ENCODE measurements at places on chromosomes 3 and 15. TPM values are rescaled to one million over a fixed set of nuclear protein-coding genes. Genes with fewer than 3 reads are reported as not detected.

The CHL1 gene
- 16.0 TPM for total RNA-seq

The CYP11A1 gene
- 1.1 TPM for total RNA-seq

The THRB gene
- total RNA-seq = 19.7 TPM

The GOLGA6L10 gene
- total RNA-seq = 0.23 TPM

- no peaks in the 10 kb centered on the region for H3K27me3 ChIP-seq
- no peak for DNase-seq
- no peaks in the 10 kb centered on the region for H3K36me3 ChIP-seq
- peaks cover 21% of the 10 kb centered on the region for H3K4me1 ChIP-seq
- H3K27ac ChIP-seq = no peak overlapping the region
Measured at GRCh38 chr3:45571216-45571615, 23.3 kb upstream of the LIMD1 start.

DNA sequence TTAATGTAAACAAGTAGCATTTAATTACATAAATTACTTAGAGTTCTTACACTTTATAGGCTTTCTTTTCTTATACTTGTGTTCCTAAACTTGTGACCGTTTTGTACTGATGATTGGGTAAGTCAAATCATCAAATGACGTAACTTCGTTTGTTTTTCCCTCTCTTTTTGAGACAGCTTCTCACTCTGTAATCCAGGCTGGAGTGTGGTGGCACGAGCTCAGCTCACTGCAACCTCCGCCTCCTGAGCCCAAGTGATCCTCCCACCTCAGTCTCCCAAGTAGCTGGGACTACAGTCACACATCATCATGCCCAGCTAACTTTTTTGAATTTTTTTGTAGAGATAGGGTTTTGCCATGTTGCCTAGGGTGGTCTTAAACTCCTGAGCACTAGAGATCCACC, 226.0 kb downstream of the TCF12 start:
- H3K27ac ChIP-seq = no peak overlapping the region
- DNase-seq = no peak
- no peaks in the 10 kb centered on the region for H3K27me3 ChIP-seq
- H3K4me1 ChIP-seq = peaks cover 25% of the 10 kb centered on the region
- no peak overlapping the region for H3K4me3 ChIP-seq

DNA sequence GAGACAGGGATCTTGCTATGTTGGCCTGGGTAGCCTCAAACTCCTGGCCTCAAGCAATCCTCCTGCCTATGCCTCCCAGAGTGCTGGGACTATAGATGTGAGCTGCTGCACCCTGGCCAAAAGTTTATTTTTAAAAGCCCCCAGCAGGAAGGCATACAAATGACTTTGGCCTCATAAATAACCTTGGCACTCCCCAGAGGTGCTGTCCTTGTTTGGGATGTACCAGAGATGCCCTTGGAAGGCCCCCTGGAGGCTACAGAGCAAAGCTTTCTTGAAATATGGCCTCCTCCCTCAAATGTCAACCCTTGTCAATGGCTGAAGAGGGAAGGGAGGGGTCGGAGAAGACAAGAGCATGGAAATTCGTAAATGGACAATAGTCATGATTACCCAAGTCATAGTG, 14.0 kb upstream of the RTP3 start:
- no peaks in the 10 kb centered on the region for H3K36me3 ChIP-seq
- peaks cover under 1% of the 10 kb centered on the region for H3K4me1 ChIP-seq
- no peak overlapping the region for H3K27ac ChIP-seq
- DNase-seq = no peak
- no peak overlapping the region for H3K4me3 ChIP-seq

GRCh38 chr15:62264196-62264595, 99.1 kb upstream of the C2CD4B start:
- H3K27me3 ChIP-seq = no peaks in the 10 kb centered on the region
- no peak overlapping the region for H3K27ac ChIP-seq
- DNase-seq = no peak
- H3K4me1 ChIP-seq = no peaks in the 10 kb centered on the region
- H3K4me3 ChIP-seq = no peak overlapping the region
- no peaks in the 10 kb centered on the region for H3K36me3 ChIP-seq

GRCh38 chr3:36677331-36678007, 86.9 kb downstream of the DCLK3 start:
- no peak for DNase-seq
- no peaks in the 10 kb centered on the region for H3K36me3 ChIP-seq
- no peak overlapping the region for H3K27ac ChIP-seq
- no peaks in the 10 kb centered on the region for H3K27me3 ChIP-seq
- H3K4me1 ChIP-seq = no peaks in the 10 kb centered on the region

The RHOV gene
- total RNA-seq = not detected

The GHSR gene
- not detected for total RNA-seq

DNA sequence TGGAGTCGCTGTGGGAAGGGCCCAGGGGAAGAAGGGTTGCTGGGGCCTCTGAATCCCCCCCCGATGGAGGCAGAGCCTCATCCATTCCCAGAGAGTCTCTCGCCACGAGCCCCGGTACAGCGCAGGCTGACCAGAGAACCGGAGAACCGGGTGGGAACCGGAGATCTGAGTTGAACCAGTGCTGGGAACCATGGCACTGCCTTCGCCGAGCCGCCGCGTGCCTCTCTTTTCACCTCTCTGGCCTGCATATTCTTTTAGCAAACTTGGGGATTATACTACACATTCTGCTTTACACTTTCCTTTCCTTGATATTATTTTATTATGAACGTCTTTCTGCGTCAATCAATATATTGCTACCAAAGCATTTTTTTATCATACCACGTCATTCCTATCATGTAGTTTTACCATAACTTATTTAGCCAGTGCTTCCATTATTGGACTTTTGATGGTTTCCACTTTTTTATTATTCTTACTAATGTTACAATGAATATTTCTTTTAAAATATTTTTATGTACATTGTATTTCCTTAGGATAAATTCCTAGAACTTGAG, 7.2 kb downstream of the NRROS start:
- DNase-seq = no peak
- H3K36me3 ChIP-seq = no peaks in the 10 kb centered on the region
- peak overlapping the region; percentile 11 for H3K27ac ChIP-seq
- H3K4me3 ChIP-seq = no peak overlapping the region
- no peaks in the 10 kb centered on the region for H3K27me3 ChIP-seq
- peaks cover 9% of the 10 kb centered on the region for H3K4me1 ChIP-seq

- H3K36me3 ChIP-seq = no peaks in the 10 kb centered on the region
- no peak overlapping the region for H3K27ac ChIP-seq
- H3K27me3 ChIP-seq = no peaks in the 10 kb centered on the region
- DNase-seq = no peak
Measured at GRCh38 chr15:93645594-93645993, 556.6 kb upstream of the RGMA start.

DNA sequence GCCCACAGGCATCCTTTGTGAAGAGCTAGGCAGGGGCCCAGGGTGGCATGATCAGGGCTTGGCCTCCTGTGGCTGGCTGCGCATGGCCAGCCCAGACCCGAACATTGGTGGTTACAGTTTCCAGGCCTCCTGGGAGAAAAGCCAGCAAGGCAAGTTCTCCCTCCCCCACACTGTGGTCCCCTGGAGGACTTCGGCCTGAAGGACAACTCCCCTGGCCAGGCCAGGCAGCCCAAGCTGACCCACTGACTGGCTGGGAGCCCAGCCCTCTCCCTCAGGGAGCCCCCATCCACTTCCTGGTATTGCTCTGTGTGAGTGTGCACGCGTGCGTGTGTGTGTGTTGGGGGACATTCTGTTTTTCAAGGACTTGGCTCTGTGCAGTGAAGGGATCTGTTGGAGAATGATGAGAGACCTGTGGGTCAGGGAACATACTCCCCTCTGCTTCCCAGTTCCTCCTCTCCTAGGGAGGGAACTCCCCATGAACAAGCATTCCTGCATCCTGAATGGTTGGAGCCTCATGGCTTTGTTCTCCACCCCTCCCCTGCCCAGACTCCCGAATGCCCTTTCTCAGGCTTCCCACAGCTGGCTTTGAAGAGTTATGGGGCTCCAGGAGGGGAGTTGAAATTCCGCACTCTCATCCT, 29.5 kb downstream of the CORO2B start:
- no peaks in the 10 kb centered on the region for H3K36me3 ChIP-seq
- H3K27ac ChIP-seq = peak overlapping the region; percentile 51
- H3K4me3 ChIP-seq = no peak overlapping the region
- no peaks in the 10 kb centered on the region for H3K27me3 ChIP-seq
- DNase-seq = no peak

The VGLL3 gene
- total RNA-seq = 61.5 TPM

DNA sequence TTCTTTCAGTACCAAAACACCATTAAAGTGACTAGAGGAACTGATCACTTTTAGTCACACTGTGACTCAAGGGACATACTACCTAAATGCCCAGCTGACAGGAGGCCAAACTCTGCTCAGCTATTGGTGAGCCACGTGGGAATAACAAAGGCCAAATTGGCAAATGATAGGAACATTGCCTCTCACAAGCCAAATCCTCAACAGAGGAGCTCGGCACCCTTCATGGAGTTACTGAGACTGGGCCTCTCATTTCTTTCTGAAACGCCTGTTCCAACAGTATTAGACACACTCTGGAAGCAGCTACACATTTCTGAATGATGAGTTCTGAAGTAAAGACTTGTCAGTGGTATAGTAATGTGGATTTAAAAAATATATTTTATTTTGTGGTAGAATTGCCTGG, 166.0 kb upstream of the COL8A1 start:
- no peak overlapping the region for H3K4me3 ChIP-seq
- no peaks in the 10 kb centered on the region for H3K27me3 ChIP-seq
- no peak for DNase-seq
- no peak overlapping the region for H3K27ac ChIP-seq
- no peaks in the 10 kb centered on the region for H3K4me1 ChIP-seq

DNA sequence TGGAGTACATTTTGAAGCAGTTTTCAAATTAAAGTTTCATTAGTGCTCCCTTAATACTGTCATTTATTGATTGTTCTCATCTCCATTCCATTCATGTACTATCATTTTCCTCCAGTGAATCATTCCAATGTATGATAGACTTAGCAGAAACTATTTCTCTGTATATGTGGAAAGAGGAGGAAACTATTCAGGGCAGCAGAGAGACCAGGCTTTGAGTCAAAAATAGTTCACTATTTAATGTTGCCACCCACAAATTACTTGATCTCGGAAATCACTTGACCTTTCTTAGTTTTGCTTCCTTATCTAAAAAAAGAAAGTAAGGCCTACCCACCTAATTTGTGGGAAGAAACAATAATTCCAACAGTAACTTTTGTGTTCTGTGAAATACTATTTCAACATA, 610.5 kb upstream of the ZNF385D start:
- H3K36me3 ChIP-seq = no peaks in the 10 kb centered on the region
- no peaks in the 10 kb centered on the region for H3K4me1 ChIP-seq
- DNase-seq = no peak
- H3K27ac ChIP-seq = no peak overlapping the region
- H3K27me3 ChIP-seq = no peaks in the 10 kb centered on the region
- no peak overlapping the region for H3K4me3 ChIP-seq

GRCh38 chr3:58250093-58250707, 12.6 kb downstream of the ABHD6 start:
- H3K27me3 ChIP-seq = no peaks in the 10 kb centered on the region
- no peak overlapping the region for H3K4me3 ChIP-seq
- DNase-seq = no peak
- no peaks in the 10 kb centered on the region for H3K36me3 ChIP-seq
- no peak overlapping the region for H3K27ac ChIP-seq
- peaks cover 3% of the 10 kb centered on the region for H3K4me1 ChIP-seq

- H3K27ac ChIP-seq = no peak overlapping the region
- H3K4me3 ChIP-seq = no peak overlapping the region
- H3K27me3 ChIP-seq = no peaks in the 10 kb centered on the region
- DNase-seq = no peak
- no peaks in the 10 kb centered on the region for H3K36me3 ChIP-seq
Measured at GRCh38 chr3:151660885-151661284, 72.8 kb upstream of the AADACL2 start.

DNA sequence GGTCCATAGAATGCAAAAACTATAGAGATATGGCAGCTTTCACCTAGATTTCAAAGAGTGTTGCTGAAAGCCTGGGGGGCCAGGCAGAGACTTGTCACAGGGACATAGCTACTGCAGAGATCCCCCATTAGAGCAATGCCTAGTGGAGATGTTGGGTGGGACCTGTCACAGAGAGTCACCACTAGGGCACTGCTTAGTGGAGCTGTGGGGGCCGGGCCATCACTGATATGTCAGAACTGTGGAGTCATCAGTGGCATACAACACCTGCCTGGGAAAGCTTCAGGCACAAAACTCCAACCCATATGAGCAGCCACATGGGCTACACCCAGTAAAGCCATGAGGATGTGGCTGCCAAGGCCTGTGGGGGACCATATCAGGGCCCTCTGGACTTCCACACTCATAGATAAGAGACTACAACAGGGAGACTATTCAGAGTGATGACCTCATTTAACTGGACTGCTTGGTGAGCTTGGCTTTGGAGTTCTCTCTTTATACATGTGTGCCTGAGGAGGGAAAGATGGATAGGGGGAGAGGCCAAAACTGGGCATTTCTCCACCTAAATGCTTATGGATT, 176.3 kb downstream of the ZNF621 start:
- no peak overlapping the region for H3K4me3 ChIP-seq
- no peak overlapping the region for H3K27ac ChIP-seq
- H3K27me3 ChIP-seq = no peaks in the 10 kb centered on the region
- no peak for DNase-seq

GRCh38 chr15:61480863-61481262, 251.8 kb upstream of the RORA start:
- H3K36me3 ChIP-seq = no peaks in the 10 kb centered on the region
- no peak overlapping the region for H3K4me3 ChIP-seq
- H3K4me1 ChIP-seq = no peaks in the 10 kb centered on the region
- peaks cover 5% of the 10 kb centered on the region for H3K27me3 ChIP-seq
- no peak overlapping the region for H3K27ac ChIP-seq

DNA sequence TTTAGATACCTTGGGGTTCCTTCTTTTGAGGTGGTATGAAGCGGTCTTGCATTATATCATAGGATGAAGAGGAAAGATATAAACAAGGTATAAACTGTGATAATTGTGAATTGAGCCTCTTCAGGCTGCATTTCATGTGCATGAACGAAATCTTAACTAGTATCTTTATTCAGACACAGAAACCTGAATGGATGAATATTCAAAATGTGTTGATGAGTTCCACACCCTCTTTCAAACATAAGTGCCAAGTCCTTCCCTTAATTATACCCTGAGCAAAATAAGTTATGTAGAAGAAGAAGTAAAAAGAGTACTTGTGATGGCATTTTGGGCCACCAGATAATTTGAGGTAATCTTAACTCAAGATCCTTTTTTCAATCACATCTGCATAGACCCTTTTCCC, 103.1 kb upstream of the CFAP20DC start:
- H3K4me3 ChIP-seq = no peak overlapping the region
- no peak for DNase-seq
- H3K4me1 ChIP-seq = no peaks in the 10 kb centered on the region
- H3K27ac ChIP-seq = no peak overlapping the region

The ADAMTS17 gene
- 6.2 TPM for total RNA-seq

The TMOD2 gene
- 16.1 TPM for total RNA-seq

DNA sequence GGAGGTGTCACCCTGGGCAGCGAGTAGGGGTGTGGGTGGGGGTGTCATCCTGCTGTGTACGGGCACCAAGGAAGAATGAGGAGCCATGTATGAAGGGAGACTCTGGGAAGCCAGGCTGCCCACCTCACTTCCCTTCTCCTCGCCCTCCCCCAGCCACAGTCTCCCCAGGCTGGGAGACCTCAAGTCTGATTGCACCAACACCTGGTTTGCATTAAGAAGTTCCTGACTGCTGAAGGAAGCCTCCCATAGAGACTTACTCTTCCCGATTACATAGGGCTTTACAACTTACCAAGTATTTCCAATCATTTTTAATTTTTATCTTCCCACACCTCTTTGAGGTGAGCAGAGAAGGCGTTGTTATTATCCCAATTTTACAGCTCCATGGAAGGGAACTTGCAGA, 29.5 kb upstream of the SMAD3 start:
- no peak overlapping the region for H3K4me3 ChIP-seq
- H3K36me3 ChIP-seq = no peaks in the 10 kb centered on the region
- DNase-seq = no peak

The HEG1 gene
- 234 TPM for total RNA-seq

Data from upper lobe of right lung (tissue), 1 donor.